ENCODE measurements at places on chromosomes 16 and 17.

DNA sequence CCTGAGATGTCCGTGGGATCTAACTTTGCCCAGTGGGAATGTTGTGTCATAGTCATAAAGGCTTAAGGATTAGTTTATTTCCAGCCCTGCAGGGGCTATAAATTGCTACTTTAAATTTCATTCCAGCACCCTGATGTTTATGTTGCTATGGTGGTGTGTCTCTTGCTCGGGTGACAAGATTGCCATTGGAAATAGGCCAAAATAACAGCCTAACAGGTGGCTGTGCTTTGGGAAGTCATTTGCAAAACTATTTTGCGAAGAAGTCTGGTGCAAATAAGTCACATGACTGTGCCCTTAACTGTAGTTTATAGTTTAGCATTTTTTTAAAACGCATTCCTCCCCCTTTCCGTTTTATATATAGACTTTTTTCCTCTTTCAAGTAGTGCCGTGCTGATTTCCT is 23.1 kb downstream of the PITPNC1 start:
- no peak for DNase-seq

DNA sequence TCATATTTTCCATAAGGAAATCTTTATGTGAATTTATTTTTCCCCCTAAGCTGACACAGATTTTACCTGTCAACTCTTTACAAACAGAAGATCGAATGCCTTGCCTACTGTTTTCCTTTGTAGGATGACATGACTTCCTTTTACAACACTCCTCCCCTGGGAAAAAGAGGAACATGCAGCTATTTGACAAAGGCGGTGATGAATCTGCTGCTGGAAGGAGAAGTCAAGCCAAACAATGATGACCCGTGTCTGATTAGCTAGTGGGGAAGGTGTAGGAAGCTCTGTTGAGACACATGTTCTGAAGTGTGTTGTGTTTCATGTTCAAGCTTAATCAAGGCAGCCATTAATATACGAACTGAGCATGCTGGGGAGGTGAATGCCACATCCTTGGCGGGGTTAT is 238.0 kb downstream of the PHKB start:
- DNase-seq, result no peak

DNA sequence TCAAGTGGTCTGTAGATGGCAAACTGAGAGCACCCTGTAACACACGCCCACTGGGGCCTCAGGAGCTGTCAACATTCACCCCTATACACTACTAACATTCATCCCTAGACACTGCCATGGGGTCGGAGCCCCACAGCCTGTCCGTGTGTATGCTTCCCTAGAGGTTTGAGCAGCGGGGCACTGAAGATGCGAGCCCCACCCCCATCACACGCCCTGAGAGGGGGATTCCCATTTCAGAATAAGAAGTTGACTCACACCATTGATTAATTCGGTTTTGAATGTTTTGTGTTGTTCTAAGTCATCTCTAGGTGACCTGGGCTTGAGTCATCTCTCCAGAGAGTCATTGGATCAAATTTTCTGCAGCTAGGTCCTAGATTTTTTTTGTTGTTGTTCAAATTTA is 37.3 kb upstream of the MMD start:
- DNase-seq, result peak; percentile 33

DNA sequence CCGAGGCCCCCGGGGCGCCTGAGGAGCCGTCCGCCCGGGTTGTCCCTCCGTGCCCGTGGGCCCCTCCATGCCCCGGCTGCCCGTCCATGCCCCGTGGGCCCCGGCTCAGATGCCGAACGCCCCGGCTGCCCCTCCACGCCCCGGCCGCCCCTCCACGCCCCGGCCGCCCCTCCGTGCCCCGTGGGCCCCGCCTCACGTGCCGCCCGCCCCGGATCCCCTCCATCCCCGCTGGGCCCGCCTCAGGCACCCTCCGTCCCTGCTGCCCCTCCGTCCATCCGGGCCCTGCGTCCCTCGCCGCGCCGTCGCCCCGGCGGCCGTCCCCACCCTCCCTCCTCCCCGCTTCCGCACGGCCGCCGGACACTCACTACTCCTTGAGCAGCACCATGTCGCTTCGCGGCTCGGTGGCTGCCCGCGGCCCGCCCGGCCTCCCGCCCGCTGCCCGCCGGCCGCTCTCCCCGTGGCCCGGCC is 382 bp downstream of the PITPNA start:
- DNase-seq, result no peak

DNA sequence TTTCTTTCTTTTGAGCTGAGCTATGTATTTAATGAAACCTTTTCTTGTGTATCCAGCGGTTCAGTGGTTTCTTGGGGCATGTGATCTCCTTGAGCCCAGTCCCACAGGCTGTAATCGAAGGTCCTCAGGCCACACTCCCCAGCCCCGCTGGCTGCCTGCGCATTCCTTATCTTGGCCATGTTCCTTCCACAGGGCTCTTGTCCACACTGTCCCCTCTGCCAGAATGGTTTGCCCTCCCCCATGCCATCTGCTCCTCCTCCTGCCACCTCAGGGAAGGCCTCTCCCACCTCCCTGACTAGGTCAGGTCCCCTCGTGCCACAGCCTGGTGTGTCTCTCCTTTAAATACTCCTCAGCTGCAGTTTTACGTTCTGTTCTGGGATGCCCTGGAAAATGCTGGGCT is 12.1 kb upstream of the NLRC5 start:
- no peak for DNase-seq

DNA sequence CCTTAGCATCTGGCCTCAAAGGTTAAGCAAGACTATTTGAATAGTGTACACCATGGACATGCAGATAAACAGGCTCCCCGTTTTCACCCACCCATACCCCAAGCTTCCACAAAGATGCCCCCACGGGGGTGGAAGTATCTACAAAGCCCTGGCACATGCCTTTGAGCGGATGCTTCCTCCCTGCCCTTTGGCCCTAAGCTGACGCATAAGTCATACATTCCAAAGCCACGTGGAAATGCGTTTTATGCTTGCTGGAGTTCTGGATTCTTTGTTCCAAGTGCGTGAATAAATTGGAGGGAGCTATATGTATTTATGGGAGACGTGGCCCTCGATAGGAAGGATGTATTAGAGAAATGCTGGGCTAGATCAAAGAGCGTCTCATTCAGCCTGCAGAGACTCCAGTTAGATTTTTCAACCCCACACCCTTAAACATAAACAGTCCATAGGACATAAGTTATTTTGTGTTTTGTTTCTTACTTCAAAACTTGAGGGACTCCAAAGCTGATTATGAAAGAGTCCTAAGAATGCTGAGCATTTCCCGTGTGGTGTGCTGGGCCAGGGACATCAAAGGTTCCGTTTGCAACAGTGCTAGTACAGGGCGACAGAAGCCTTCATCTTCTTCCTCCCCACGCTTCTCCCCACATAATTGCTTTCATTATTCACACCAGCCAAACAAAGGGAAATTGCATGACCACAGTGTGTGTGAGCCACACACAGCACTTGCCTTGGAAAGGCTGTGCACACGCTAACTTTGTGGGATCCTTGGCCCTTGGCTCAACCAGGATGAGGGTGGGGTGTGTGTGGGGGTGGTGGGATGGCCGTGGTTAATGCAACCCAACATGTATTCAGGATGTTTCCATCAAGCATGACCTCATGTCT is 73.6 kb downstream of the WIPI1 start:
- DNase-seq, result no peak

GRCh38 chr16:57764341-57765159 is 29.0 kb downstream of the KATNB1 start:
- no peak for DNase-seq

- DNase-seq, result no peak
These were observed 3.6 kb upstream of the HIC1 start for GRCh38 chr17:2051061-2051932.

DNA sequence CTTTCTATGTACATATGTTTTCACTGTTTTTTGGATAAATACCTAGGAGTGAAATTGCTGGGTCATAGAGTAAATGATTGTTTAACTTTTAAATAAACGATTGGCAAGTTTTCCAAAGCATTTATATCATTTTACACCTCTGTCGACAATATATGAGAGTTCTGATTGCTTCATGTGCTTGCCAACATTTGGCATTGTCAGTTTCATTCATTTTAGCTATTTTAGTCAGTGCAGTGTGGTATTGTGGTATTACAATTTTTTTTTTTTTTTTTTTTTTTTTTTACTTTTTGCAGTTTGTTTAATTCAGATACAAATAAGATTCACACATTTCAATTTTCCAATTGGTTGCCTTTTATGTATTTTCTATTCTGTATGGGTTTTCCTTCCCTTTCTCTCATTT is 26.0 kb downstream of the TADA2A start:
- DNase-seq, result no peak

DNA sequence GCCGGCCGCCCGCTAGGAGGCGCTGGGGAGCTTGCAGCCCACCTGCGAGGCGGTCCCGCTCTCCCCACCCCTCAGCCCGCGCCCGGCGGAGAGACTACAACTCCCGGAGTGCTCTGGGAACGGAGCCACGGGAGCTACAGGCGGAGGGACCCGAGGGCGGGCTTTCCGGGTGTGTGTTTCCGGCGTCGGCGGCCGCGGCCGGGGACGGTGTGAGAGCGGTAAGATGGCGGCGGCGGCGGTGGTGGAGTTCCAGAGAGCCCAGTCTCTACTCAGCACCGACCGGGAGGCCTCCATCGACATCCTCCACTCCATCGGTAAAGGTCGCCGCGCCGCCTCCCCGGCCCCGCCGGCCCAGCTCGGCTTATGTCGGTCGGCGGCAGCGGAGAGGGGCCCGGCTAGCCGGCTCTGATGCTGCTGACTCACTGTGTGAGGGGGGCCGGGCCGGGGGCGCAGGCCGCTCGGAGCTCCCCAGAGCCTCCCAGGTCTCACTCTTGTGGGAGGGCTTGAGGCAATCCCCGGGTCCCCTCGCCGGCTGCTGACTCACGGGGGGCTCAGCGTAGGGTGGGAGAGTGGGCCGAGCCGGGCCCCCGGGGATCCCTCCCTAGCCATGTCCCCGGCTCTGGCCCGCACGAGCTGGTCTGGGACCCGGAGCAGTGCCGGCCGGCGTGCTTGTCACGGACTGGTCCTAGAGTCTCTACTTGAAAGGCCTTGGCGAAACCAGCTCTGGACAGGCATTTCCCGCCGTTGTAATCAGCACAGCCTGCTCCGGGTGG is at the start of gene PSMD11:
Gene PSMD11, plus strand, starts transcription at position 210 of the 773 bp plus-strand sequence. Its CDS starts 14 bp downstream, at position 224.
- DNase-seq, result peak; percentile 98

- no peak for DNase-seq
These were observed 647 bp downstream of the FBXL20 start for GRCh38 chr17:39400547-39401411.

- no peak for DNase-seq
These were observed 115.9 kb upstream of the CIBAR2 start for GRCh38 chr16:85227946-85228862.

DNA sequence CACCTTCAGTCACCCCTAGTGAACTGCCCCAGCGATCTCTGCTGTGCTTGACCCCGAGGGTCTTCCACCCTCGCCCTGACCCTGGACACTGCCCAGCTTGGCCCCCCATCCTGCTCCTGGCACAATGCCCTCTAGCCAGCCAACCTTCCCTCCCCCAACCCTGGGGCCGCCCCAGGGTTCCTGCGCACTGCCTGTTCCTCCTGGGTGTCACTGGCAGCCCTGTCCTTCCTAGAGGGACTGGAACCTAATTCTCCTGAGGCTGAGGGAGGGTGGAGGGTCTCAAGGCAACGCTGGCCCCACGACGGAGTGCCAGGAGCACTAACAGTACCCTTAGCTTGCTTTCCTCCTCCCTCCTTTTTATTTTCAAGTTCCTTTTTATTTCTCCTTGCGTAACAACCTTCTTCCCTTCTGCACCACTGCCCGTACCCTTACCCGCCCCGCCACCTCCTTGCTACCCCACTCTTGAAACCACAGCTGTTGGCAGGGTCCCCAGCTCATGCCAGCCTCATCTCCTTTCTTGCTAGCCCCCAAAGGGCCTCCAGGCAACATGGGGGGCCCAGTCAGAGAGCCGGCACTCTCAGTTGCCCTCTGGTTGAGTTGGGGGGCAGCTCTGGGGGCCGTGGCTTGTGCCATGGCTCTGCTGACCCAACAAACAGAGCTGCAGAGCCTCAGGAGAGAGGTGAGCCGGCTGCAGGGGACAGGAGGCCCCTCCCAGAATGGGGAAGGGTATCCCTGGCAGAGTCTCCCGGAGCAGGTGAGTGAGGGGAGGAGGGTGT is at the start of gene TNFSF13:
Gene TNFSF13, plus strand, starts transcription at position 207 of the 776 bp plus-strand sequence. Its CDS starts 290 bp downstream, at position 497.
- DNase-seq, result no peak

GRCh38 chr16:58013201-58013956 is 12.2 kb downstream of the USB1 start:
- no peak for DNase-seq

GRCh38 chr16:14196011-14196410 is 124.9 kb downstream of the MRTFB start:
- no peak for DNase-seq

- no peak for DNase-seq
These were observed 5.2 kb downstream of the SNX20 start for GRCh38 chr16:50675686-50676610.

- no peak for DNase-seq
These were observed 6.0 kb upstream of the TNFRSF13B start for GRCh38 chr17:16977932-16978331.

DNA sequence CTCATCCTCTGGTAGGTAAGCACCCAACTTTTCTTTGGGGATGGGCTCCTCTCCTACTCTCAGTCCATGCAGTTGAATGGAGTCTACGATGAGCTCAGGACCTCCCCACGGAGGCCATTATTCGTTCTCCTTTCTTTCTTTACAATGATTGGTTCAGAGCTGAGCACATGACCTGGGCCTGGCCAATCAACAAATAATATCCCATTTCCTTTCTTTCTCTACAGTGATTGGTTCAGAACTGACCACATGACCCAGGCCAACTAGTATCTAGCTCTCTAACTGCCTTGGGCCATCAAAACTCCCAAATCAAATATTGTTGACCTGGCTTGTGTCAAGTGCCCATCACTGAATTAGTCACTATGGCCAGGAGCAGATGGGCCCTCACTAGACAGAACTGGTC is 129.2 kb downstream of the USP31 start:
- no peak for DNase-seq

- no peak for DNase-seq
These were observed 12.3 kb downstream of the SMIM5 start for GRCh38 chr17:75645501-75645888.

DNA sequence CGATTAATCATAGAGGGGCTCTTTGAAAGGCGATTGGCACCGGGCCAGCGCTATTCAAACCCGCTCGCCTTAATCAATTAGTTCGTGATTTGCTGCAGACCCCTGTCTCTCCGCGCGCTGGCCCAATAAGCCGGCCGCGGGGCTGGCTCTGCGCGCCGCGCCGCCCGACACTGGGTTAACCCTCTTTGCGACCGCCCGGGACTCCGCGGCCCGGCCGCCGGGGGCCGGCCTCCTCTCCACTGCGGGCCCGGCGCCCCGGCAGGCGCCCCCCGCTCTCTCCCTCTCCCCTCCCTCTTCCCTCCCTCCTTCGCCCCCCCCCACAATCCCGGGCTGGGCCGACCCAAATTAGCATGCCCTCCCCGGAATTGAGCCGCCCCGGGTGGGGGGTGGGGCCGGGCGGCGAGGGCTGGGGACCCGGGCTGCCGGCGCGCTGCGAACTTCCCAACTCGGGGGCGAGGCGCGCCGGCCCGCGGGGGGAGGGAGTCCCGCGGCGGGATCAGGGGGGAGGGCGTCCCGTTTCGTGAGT is 428 bp upstream of the SALL1 start:
- no peak for DNase-seq

Data from stimulated activated CD4-positive, alpha-beta T cell treated with anti-CD3 and anti-CD28 coated beads, TNF-alpha, amount 100 ng/mL, for 1 hour (primary cell).